ENCODE measurements at places on chromosomes 13 and 19.

GRCh38 chr19:50058425-50058824 lies 32.6 kb downstream of the ZNF473 start:
- no peak for DNase-seq

- DNase-seq = no peak
Observed at GRCh38 chr13:45413826-45414307, 4.3 kb downstream of the SLC25A30 start.

- DNase-seq = no peak
Observed at GRCh38 chr13:66558506-66558905, 671.6 kb downstream of the PCDH9 start.

- DNase-seq = no peak
Observed at GRCh38 chr13:77079902-77080413, 53.0 kb upstream of the FBXL3 start.

- DNase-seq = no peak
Observed at GRCh38 chr13:99722931-99723330, 221.7 kb downstream of the TM9SF2 start.

All from LHCN-M2 (cell line).